ENCODE measurements at places on chromosomes 5 and 9.

- H3K4me3 ChIP-seq: no peak overlapping the region
- H3K27ac ChIP-seq: no peak overlapping the region
- peaks cover 15% of the 10 kb centered on the region for H3K4me1 ChIP-seq
These were observed 8.9 kb upstream of the FOXB2 start for GRCh38 chr9:77010527-77010926.

DNA sequence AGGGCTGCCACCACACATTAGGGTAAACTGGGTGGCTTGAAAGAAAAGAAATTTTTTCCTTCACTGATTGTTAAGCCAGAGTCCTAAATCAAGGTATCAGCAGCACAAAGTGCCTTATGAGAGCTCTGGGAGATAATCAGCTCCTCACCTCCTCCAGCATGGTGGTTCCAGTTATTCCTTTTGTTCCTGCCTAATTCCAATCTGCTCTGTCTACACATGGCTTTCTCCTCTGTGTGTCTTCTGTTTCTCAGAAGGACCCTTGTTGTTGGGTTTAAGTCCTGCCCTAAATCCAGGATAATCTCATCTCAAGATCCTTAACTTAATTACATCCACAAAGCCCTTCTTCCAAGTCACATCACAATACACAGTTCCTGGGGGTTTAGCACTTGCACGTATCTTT is 1352.0 kb upstream of the CDH9 start:
- no peak overlapping the region for H3K27ac ChIP-seq
- no peaks in the 10 kb centered on the region for H3K36me3 ChIP-seq
- no peaks in the 10 kb centered on the region for H3K27me3 ChIP-seq

DNA sequence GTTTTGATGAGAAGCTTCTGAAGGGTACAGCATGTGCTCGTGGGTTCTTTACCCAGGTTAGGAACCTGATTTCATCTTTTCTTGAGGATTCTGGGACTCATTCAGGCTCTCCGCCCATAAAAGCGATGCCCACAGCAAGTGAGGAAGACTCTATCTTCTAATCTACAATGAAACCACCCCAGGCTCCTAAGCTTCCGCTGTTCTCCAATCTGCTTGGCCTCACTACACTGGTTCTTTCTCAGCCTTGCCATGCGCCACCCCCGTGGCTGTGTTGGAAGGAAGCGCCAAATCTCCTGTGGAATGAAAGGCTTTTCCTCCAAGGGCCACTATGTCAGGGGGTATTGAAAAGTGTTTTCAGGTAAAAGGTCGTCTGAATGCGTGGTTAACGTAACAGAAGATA is 135.6 kb downstream of the MYO10 start:
- no peak overlapping the region for H3K27ac ChIP-seq
- no peak overlapping the region for H3K4me3 ChIP-seq
- H3K27me3 ChIP-seq: no peaks in the 10 kb centered on the region
- no peak for DNase-seq
- H3K4me1 ChIP-seq: peaks cover 3% of the 10 kb centered on the region

- H3K4me3 ChIP-seq: no peak overlapping the region
- no peaks in the 10 kb centered on the region for H3K27me3 ChIP-seq
- H3K4me1 ChIP-seq: peaks cover 2% of the 10 kb centered on the region
- DNase-seq: no peak
- H3K27ac ChIP-seq: no peak overlapping the region
These were observed 150.0 kb downstream of the CDC42SE2 start for GRCh38 chr5:131413605-131414559.

GRCh38 chr9:136243631-136244030 is 2.0 kb downstream of the QSOX2 start:
- no peak for DNase-seq
- H3K27me3 ChIP-seq: no peaks in the 10 kb centered on the region
- H3K36me3 ChIP-seq: no peaks in the 10 kb centered on the region
- no peak overlapping the region for H3K27ac ChIP-seq
- H3K4me1 ChIP-seq: peaks cover 27% of the 10 kb centered on the region

DNA sequence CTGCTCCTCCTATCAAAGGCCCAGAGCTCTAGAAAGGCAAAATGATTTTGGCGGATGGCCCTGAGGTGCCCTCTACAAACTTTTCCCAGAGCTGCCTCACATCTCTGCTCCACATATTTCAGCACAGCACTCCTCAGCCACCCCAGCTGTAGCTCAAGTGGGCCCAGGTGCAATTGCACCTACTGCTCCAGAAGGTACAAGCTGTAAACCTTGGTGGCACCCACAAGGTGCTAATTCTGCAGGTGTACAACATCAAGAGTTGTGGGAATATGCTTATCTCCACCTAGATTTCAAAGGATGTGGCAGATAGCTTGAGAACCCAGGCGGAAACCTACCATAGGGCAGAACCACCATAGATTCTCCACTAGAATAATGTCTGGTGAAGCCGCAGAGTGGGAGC is 432.2 kb downstream of the TMEM232 start:
- no peak overlapping the region for H3K27ac ChIP-seq
- H3K36me3 ChIP-seq: no peaks in the 10 kb centered on the region
- no peak overlapping the region for H3K4me3 ChIP-seq
- DNase-seq: no peak
- H3K4me1 ChIP-seq: peaks cover 17% of the 10 kb centered on the region
